Germinal center (tissue), 1 donor: ENCODE measurements at places on chromosomes 2 and 18.

GRCh38 chr2:127313406-127313805, 19.5 kb upstream of the ERCC3 start:
- DNase-seq, result peak; percentile 48

GRCh38 chr2:118969734-118970395, 27.9 kb downstream of the MARCO start:
- DNase-seq, result no peak

DNA sequence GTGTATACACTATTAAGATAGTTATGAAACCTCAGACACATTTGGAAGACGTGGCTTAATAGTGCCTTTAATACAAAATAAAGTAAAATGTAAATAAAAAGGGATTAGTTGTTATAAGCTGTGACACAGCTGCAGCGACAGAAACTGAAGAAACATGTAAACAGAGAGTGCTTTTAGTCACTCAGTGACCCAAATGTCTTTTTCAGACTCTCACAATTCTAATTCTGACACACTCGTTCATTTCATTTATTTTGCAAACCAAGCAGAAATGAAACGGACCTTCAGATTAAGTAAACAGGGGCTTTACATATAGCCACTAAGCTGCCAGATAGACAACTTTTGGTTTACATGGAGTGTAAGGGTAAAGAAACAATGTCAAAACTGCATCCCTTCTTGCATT, 181.0 kb upstream of the ETAA1 start:
- no peak for DNase-seq

DNA sequence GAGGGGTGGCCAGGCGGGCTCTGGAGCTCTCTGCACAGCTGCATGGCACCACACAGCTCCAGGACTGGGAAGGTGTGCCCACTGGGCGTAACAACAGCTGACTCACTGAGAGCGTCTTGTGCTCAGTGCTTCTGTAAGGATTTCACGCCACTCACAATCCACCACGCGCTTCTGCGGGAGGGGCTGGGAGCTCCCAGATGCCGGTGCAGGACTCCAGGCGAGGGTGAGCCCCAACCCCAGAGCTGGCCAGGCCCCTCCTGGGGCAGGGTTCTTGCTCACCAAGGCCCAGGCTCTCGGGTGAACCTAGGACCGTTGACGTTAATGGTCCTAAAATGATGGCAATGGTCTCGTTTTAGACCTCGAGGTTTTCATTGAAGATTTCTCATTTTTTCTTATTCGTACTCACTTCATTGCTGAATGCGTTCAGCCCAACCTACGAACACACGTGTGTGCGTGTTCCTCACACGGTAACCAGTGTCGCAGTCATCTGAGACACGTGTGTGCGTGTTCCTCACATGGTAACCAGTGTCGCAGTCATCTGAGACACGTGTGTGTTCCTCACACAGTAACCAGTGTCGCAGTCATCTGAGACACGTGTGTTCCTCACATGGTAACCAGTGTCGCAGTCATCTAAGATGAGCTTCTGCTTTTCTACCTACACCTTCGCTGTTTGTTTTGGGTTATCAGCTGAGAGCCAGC, 38.4 kb upstream of the ZNF236 start:
- no peak for DNase-seq

- DNase-seq, result peak; percentile 77
Observed at GRCh38 chr2:42827647-42828486, 35.5 kb upstream of the HAAO start.

GRCh38 chr2:151002959-151003600, 258.6 kb downstream of the RBM43 start:
- no peak for DNase-seq

DNA sequence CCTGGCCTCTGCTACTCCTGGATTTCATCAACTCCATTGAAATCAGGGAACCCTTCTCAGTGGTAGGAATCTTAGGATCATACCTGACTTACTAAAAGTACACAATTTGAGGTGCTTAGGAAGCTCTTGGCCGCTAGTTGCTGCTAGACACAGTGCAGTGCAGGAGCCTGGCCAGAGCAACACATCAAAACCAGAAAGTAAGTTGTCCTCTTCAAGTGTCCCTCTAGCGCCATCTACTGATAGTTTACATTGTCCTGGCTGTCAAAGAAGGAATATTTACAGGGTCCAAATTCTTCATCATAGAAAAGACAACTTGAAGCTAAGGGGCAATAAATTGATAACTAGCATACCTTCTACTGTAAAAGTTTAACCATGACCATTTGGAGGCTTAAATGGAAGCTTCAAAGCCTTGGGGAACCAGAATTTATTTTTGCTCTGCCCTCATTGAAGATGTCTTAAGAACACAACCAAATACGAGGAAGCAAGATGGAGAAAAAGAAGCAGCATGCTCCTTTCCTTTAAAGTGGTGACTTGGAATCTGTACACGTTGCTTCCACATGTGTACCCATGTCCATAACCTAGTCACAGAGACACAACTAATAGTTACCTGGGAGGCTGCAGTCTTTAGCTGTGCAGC, 889.1 kb upstream of the GCFC2 start:
- DNase-seq, result peak; percentile 7

- DNase-seq, result no peak
Observed at GRCh38 chr2:166637051-166637450, 143.0 kb upstream of the SCN7A start.

- no peak for DNase-seq
Observed at GRCh38 chr2:113124181-113124961, 3.0 kb upstream of the IL1RN start.

DNA sequence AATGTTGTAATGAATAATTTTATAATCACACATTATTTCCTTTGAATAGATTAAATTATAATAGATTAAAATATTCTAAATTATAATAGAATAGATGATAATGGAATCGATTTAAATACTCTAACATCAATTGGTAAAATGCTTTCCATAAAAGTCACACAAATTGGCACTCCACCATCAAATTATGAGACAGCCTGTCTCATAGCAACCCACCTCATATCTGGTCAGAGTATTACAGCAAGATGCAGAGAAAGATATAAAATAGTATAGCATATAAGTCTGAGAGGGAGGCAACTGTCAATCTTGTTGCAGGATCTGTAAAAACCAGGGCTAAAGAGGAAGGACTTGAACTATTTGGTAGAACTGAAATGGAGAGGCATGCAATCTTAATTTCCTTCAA, 98.4 kb upstream of the NCKAP5 start:
- DNase-seq, result no peak

GRCh38 chr2:195543902-195544894, 112.8 kb upstream of the SLC39A10 start:
- no peak for DNase-seq

GRCh38 chr2:229910832-229911412, 10.9 kb downstream of the TRIP12 start:
- peak; percentile 56 for DNase-seq

DNA sequence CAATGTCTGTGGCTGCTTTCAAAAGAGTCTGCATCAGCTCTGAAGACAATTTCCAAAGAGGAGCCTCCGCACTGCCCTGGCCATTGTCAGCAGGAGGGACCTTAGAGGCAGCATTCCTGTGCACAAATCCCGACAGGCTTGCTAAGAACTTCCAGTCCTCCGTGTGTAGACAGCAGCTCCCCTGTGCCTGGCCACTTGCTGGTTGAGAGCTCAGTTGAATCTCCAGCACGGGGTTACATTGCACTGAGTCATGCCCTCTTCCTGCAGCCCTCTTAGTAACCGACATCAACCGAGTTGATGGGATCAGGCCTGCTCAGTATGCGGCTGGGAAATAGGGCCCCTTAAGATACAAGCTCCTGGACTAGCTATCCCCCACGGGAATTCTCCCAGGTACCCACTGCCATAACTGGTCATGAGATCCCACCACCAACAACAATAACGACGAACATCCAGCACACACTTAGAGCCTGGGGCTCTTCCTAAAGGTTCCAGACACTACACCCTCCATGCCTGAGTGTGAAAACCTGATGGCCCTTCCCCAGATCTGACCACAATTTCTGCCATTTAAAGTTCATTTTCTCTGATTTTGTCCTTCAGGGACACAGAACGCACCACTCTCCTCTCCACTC, 12.0 kb downstream of the ATP6V1B1 start:
- DNase-seq, result no peak

DNA sequence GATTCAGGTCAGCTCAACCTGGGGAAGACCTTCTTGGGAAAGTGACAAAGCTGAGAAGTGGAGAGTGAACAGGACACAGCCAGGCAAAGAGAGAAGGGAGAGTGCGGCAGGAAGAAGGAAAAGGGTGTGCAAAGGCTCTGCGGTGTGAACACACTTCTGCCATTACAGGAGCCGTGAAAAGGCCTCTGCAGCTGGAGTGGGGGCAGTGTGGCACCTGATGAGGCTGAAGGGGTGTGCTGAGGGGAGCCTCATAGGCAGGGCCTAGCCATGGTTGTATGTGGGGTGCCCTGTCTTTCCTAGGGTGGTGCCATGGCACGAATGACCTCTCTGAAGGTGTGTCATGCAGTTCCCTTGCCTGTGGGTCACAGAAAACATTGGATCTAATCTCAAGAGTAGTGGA, 347.6 kb downstream of the CYRIA start:
- no peak for DNase-seq

DNA sequence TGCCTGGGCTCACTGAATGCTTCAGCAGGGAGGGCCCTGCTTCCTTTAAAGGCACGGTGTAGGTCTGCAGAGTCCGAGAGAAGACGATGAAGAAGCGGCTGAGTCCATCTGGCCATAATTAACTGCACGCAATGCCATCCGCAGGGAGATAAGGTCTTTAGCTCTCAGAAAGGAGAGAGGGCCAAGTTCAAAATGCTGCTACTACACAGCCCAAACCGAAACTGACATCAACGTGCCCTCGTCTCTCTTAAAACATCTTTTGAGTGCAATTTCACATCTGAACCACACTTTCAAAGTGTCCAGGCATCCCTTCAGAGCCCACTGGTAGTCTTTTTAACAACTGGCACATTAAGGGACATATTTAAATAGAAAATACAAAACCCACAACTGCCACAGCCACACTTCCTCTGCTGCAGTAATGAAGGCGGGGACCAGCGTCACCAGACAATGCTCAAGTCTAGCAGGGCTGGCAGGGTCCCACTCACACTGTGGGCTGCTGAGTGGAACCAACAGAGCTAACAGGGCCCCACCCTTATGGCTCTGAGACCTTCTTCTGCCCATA, 35.8 kb downstream of the ST3GAL5 start:
- peak; percentile 42 for DNase-seq

GRCh38 chr2:218343591-218343990, 13.1 kb upstream of the CATIP start:
- no peak for DNase-seq

GRCh38 chr2:125167820-125168219, 1142.7 kb downstream of the CNTNAP5 start:
- no peak for DNase-seq

- DNase-seq, result no peak
Observed at GRCh38 chr2:56231361-56231760, 47.6 kb downstream of the CCDC85A start.

GRCh38 chr18:11091746-11092145, 57.6 kb downstream of the PIEZO2 start:
- no peak for DNase-seq
